ENCODE measurements at places on chromosomes 1 and 21.

DNA sequence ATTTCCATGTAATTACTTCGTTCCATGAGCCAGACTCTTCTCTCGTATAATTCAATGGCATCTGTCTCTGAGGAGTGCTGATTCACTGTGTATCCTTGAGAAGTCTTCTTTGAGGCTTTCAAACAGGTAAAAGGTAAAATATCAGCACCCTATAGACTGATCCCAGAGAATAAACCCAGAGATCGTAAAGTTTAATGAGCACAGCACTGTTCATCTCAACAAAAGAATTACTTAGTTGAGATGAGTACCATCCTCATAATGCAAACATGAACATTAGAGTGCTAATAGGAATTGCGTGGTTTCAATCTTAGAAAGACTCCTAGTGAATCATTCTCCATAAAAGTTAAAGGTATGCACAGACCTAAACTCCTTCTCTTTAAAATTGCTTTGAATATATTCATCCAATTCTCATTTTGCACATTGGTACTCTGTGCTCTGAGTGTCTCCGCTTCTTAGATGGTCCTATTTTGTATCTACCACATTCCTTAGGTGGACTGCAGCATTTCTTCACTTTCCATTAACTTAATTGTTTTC, 97.2 kb downstream of the TBX15 start:
- DNase-seq = no peak

GRCh38 chr1:26520339-26520738, 9.2 kb upstream of the RPS6KA1 start:
- no peak for DNase-seq

DNA sequence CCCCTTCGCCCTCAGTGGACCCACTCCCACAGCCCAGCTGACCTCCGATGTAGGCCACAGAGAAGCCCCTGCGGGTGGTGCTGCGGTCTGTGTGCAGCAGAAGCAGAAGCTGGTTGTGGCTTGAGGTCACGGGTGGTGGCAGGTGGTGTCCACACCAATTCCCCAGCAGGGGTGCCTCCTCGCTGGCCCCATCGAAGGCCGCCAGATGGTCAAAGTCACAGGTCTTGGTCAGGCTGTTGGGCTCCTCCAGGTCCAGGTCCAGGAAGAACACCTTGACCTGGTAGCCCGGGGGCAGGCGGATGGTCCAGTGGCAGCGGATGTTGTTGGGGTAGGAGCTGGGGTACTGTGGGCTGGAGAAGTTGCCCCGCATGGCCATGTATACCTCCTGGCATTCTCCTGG, 13.1 kb downstream of the CDCP2 start:
- no peak for DNase-seq

DNA sequence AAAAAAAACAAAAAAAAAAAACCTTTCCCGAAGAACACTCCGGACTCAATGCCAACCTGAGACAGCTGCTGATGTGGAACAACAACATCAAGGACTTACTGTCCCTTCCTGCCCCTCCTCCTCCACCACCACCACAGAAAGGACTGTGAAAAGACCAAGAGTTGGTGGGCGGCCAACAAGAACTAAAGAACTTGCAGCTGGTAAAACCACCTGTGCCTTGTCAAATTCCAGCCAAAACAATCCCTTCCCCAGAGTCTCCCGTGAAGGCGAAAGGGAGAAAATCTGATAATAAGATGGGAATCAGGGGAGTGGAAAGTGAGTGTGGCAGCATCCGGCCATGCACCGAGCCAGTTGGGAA, 88.9 kb downstream of the PROX1 start:
- no peak for DNase-seq

GRCh38 chr21:25062061-25062460, 545.2 kb downstream of the MRPL39 start:
- DNase-seq = no peak

DNA sequence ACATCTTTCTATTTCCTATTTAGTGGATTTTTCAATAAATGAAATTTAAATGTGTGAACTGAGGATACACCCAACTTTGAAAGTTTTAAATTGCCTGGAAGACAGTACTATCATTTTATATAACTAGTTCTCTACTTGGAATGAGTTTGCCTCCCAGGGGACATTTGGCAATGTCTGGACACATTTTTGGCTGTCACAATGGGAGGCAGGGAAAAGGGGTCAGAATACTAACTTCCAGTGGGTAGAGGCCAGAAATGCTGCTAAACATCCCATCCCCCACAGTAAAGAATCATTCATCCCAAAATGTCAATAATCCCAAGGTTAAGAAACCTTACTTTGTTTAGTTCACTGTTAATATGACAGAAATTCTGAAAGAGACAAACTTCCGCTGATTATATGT, 13.2 kb upstream of the NRAS start:
- peak; percentile 6 for DNase-seq

GRCh38 chr1:22489823-22490222, 38.2 kb downstream of the ZBTB40 start:
- no peak for DNase-seq

DNA sequence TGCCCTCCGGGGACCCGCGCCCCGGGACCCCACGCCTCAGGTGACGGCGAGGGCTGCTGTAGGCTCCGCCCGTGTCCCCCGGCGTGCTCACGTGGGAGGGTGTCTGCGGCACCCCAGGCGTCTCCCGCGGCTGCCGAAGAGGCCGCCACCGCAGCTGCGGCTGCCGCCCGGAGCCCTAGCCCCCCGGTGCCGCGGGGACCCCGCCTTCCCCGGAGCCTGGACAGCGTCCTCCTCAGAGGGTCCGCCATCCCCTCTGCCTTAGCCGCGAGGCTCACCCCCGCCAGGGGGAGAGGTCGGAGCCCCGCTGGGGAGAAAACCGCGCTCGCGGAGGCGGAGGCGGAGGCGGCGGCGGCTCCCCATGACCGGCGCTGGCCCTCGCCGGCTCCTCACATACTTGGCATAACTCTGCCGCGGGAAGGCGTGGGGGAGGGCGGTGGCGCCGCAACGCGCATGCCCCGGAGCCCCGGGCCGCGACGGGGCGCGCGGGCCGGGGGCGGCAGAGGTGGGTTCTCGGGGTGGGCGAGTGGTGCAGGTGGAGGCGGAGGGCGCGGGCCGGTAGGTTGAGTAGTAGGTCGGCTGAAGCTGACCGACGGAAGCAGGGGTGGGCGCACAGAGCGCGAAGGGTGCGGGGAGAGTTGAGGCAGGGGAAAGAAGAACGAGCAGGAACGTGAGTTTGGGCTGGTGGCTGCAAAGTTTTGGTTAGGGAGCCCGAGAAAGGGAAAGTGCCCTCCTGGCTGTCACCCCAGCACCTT, 700 bp upstream of the SYDE2 start:
- peak; percentile 79 for DNase-seq

DNA sequence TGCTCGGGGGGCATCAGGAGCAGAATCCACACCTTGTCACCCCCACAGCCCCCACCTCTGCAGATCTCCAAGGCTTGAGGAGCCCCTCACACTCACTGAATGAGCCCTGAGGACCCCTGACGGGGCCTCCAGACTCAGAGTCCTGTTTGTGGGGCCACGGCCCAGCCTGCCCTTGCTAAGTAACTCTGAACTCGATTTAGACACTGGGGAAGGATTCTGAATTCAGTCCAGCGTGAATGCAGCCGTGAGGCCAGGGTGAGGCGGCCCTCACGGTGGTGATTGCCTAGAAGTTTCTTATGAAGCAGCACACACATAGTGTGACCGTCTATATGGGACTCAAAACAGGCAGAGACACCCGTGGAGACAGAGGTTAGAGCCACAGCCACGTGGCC, 58.9 kb upstream of the ADARB1 start:
- no peak for DNase-seq

- no peak for DNase-seq
Observed at GRCh38 chr1:116148967-116149366, 37.8 kb downstream of the MAB21L3 start.

DNA sequence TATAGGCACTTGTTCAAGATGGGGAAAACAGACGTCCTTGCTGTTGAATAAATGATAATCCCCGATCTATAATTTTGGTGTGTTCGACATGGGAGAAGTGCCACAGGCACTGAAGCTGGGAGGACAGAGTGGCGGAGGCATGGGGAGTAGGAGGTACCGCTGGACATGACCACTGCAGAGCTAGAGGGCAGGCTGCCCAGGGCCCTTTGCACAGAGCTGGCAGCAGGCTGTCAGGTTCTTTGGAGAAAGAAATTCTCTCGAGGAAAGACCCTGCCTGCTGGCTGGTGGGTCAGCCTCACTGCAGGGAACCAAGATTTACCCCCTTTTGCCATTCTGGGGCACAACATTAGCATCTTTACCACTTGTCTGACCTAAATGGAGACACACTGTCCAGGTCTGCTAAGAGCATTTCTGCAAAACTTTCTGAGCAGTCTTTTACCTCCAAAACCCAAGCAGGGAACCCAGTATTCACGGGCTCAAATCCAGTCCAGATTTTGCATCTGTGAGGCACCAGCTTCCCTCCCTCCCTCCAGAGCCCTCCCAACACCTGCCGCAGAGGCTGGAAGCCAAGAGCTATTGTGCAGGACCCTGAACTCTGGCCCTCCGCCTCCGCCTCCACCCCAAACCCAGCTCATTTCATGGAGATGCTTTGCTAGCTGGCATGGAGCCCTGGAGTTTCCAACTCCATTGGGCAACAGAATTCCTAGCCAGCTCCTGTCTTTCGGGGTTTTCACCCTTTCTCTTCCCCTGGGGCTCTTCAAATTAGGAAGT, 142.3 kb downstream of the PLXNA2 start:
- DNase-seq = no peak

GRCh38 chr1:214581785-214582184, 21.2 kb upstream of the CENPF start:
- peak; percentile 90 for DNase-seq

DNA sequence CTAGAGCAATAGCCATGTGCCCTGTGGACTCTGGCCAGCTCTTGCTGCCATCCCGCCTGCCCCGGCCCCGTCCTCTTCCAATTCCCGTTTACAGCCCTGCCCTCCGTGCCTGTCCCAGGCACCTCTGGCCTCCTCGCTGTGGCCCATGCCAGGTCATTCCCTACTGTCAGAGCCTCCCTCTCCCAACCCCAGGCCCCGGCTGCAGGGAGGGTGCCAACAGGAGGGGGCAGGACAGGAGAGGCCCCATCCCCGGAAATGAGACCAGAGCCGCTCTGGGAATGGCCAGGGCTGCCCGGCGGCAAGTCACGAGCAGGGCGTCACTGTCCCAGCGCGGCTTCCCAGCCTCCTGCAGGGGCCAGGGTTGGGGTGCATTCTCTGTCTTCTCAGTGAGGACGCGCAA, 23.5 kb upstream of the TSPEAR start:
- no peak for DNase-seq

- no peak for DNase-seq
Observed at GRCh38 chr1:179115181-179115580, 33.3 kb downstream of the TOR3A start.

DNA sequence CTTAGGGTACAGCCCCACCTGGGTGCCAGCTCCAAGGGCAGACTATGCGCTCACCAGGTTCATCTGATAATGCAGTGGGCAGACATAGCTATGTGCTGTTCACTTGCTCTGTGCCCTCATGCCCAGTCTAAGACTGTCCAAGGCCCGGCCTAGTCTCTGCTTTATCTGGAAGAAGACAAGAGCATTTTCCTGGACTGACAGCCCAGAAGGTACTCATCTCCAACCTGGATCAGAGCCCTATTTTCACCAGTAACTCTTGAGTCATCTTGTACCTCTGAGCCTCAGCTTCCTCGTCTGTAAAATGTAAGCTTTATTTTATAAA, 28.5 kb upstream of the LRRC8C start:
- DNase-seq = no peak

GRCh38 chr1:51910221-51911000, 31.9 kb upstream of the NRDC start:
- no peak for DNase-seq

GRCh38 chr21:45029298-45029947, 45.0 kb upstream of the ADARB1 start:
- DNase-seq = no peak

DNA sequence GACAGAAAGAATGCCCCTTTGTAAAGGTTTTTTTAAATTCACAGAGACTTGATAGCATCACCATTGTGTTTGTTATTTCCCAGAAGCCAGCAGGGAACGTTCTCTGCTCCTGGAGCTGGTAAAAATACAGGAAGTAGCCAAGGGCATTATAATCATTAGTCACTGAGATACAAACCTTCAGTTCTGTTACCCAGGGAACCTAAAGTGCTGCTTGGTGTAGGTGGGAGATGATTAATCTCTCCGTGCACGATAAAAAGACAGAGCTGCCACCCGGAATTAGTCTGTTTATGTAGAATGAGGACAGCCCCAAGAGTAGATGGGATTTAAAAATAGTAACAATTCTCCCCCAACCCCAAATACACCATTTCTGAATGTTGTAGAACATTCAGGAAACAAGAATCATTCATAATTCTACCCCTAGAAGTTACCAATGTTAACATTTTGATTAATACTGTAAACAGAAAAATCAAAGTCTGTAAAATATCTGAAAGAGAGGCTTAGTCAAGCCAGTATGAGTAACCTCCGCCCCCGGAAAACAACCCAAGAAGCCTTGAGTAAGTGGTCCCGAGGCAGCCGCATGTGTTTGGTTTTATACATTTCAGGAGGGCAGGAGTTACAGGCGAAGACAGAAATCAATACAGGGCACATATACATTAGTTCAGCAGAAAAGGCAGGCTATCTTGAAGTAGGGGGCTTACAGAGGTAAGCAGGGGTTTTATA, 45.3 kb upstream of the CTBS start:
- peak; percentile 74 for DNase-seq

- DNase-seq = no peak
Observed at GRCh38 chr1:119774746-119775490, 6.2 kb upstream of the HMGCS2 start.

DNA sequence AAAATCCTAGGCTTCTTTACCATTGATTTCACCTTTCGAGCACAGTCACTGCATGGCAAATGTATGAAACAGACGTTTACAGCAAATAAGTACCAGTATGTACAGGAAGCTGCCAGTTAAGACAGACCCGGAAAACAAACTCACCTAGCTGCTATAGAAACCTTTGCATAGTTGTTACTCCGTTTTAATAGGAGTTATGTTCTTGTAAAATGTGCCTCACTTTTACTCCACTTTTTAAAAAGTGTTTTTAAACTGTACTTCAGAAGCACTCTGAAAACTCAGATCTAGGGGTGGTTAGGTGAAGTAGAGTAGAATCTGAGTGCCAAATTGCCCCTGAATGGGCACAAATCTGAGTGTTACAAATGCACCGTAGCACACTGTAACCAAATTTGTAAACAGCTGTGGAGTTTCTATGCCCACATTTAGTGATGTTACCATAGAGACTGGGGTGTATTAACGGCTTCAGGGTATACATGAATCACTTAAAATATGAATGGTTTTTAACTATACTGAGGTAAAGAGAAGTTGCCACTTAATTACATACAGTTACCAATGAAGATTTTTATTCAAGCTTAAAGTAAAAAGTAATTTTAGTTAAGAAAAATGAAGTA, 30.7 kb downstream of the CNIH4 start:
- DNase-seq = no peak

DNA sequence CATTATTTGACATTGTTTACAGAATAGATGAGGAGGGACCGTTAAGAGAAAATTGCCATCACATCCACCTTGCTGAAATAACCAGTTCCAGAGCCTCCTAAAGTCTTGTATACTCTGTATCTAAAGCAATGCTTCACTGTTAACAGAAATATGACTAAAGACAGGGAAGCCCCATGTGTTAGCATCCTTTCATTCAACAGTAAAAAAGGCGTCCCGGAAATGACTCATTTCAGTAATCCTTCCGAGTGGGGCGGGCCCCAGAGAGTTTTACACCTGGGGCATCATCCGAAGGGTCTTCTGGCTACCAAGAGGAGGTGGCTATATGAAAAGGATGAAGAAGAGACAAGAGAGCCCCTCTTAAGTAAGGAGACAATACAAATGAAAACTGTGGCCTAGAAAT, 227.2 kb downstream of the SLC45A1 start:
- no peak for DNase-seq

- peak; percentile 22 for DNase-seq
Observed at GRCh38 chr1:104132382-104132973, 382.8 kb downstream of the AMY1C start.
